ENCODE measurements at places on chromosomes 2 and 18. TPM values are rescaled to one million over a fixed set of nuclear protein-coding genes. Genes with fewer than 3 reads are reported as not detected.
A peak's percentile ranks its signal among the peaks of the same experiment; 100 is the strongest.

DNA sequence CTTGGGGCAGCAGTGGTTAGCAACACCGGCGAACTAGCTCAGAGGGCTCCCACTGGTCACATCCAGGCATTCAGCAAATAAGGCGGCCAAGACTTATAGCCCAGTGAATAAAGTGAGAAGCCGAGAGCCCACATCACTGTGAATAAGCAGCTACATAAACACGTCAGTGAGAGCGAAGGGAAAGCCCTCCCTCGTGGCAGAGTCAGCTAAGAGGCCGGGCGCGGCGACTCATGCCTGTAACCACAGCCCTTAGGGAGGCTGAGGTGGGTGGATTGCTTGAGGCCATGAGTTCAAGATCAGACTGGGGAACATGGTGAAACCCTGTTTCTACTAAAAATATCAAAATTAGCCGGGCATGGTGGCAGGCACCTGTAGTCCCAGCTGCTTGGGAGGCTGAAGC, 5.2 kb downstream of the D2HGDH start:
- H3K36me3 ChIP-seq, result peaks cover 19% of the 10 kb centered on the region
- H3K27me3 ChIP-seq, result no peaks in the 10 kb centered on the region
- H3K4me3 ChIP-seq, result no peak overlapping the region
- no peak for DNase-seq

DNA sequence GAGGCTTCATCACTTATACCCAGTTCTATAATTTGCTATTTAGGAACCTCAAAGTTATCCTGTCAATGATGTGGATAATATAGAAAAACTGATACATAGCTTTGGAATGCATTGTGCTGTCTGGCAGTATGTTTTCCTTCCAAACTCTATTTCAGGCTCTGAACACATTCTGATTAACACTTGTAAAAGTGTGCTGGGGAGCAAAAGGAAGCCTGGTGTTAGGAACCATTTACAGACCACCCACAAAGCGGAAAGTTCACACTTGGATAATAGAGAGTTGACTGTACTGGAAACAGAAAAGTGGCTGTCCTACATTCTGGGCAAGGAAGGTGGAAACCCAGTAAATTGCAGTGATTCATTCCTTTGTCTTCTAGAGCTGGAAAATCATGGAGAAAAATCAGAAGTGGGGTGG, 114.5 kb upstream of the ZFP36L2 start:
- peaks cover 7% of the 10 kb centered on the region for H3K36me3 ChIP-seq
- no peak overlapping the region for H3K4me3 ChIP-seq
- peaks cover 8% of the 10 kb centered on the region for H3K4me1 ChIP-seq
- H3K27me3 ChIP-seq, result no peaks in the 10 kb centered on the region
- H3K27ac ChIP-seq, result no peak overlapping the region
- DNase-seq, result no peak

- no peak for DNase-seq
- H3K27ac ChIP-seq, result no peak overlapping the region
- no peak overlapping the region for H3K4me3 ChIP-seq
- H3K36me3 ChIP-seq, result no peaks in the 10 kb centered on the region
These were observed 122.0 kb downstream of the COPS8 start for GRCh38 chr2:237207646-237208045.

GRCh38 chr2:24343225-24343882, 17.0 kb downstream of the ITSN2 start:
- H3K4me3 ChIP-seq, result no peak overlapping the region
- H3K27ac ChIP-seq, result no peak overlapping the region
- H3K4me1 ChIP-seq, result no peaks in the 10 kb centered on the region
- no peaks in the 10 kb centered on the region for H3K27me3 ChIP-seq
- no peaks in the 10 kb centered on the region for H3K36me3 ChIP-seq

DNA sequence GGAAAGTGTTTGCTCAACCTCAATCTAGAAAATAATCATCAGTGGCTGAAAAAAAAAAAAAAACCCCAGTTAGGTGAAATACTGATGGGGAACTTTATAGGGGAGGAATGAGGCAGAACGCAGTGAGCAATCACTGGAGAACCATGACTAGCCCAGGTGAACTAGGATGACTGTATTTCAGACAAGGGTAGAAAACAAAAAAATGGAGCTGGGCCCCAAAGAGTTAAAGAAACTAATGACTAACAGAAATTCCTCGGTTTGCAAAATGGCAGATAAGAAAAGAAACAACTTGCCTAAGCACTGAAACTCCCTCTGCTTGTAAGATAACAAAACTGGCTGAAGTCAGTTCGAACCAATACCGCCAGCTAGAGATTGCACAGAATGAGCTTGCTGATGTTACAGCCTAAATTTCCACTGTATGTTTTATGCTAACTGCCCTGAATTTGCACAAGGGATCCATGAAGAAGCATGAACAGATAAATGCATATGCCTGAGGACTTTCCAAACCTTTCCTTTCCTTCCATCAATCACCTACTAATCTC, 245.9 kb downstream of the METTL4 start:
- no peak overlapping the region for H3K27ac ChIP-seq
- no peak overlapping the region for H3K4me3 ChIP-seq
- DNase-seq, result no peak

- no peaks in the 10 kb centered on the region for H3K36me3 ChIP-seq
- no peak overlapping the region for H3K4me3 ChIP-seq
- DNase-seq, result no peak
- no peak overlapping the region for H3K27ac ChIP-seq
- no peaks in the 10 kb centered on the region for H3K4me1 ChIP-seq
- H3K27me3 ChIP-seq, result no peaks in the 10 kb centered on the region
These were observed 51.3 kb upstream of the ITSN2 start for GRCh38 chr2:24411488-24412151.

GRCh38 chr2:43159797-43160196, 66.6 kb downstream of the ZFP36L2 start:
- no peak for DNase-seq
- peaks cover 75% of the 10 kb centered on the region for H3K4me1 ChIP-seq
- H3K4me3 ChIP-seq, result no peak overlapping the region
- no peaks in the 10 kb centered on the region for H3K27me3 ChIP-seq
- no peaks in the 10 kb centered on the region for H3K36me3 ChIP-seq
- H3K27ac ChIP-seq, result peak overlapping the region; percentile 95

DNA sequence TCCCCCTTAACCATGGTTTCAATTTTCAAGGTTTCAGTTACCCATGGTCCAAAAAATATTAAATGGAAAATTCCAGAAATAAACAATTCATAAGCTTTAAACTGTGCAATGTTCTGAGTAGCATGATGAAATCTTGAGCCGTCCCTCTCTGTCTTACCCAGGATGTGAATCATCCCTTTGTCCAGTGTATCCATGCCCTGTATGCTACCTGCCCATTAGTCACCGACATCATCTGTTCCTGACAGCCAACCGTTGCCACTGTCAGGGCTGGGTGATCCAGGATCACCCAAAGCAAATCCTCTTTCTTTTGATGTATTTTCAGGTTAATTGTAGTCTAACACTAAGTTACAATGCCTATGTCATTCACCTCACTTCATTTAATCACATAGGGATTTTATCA, 15.7 kb upstream of the OLA1 start:
- H3K4me3 ChIP-seq, result no peak overlapping the region
- no peaks in the 10 kb centered on the region for H3K36me3 ChIP-seq
- H3K27ac ChIP-seq, result no peak overlapping the region
- H3K4me1 ChIP-seq, result no peaks in the 10 kb centered on the region
- H3K27me3 ChIP-seq, result no peaks in the 10 kb centered on the region
- DNase-seq, result no peak

DNA sequence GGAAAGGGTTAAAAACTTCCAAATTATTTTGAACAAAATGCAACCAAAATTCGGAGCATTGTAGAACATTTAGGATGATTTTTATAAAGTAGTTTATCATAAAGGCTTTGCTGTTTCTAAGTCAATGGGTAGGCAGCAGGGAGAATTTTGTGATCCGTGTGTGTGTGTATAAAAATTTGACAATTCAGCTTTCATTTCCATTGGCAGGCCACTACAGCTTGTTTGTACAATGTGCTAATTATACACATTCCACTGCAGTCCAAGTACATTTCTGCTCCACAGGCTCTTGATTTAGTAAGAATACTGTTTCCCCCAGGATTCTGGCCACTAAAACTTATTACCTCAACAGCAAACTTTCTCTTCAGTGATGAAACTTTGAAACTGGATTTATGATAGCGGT, 71.8 kb upstream of the LTBP1 start:
- no peaks in the 10 kb centered on the region for H3K36me3 ChIP-seq
- no peaks in the 10 kb centered on the region for H3K27me3 ChIP-seq
- H3K27ac ChIP-seq, result no peak overlapping the region
- H3K4me1 ChIP-seq, result no peaks in the 10 kb centered on the region
- DNase-seq, result no peak
- H3K4me3 ChIP-seq, result no peak overlapping the region

DNA sequence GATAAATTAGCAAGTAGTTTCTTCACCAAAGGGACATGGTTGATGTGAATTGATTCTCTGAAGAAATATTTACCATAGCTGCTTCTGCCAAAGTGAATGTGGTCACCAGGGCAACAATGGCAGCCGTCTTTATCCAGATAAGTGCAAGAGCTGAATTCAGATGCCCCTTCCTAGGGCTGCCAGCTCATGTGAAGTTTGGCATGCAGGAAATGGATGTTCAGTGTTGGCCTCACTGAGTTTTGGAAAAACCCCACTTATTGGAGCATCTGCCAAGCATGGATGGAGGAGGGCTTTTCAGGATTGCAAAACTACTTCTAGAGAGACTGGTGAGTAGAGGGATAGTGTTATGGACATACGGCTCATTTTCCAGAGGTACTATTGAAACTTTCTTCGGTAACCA, 80.8 kb downstream of the FMNL2 start:
- H3K4me3 ChIP-seq, result no peak overlapping the region
- no peaks in the 10 kb centered on the region for H3K27me3 ChIP-seq
- no peaks in the 10 kb centered on the region for H3K4me1 ChIP-seq

GRCh38 chr2:43217228-43218154, 8.9 kb downstream of the ZFP36L2 start:
- H3K36me3 ChIP-seq, result peaks cover 19% of the 10 kb centered on the region
- peaks cover 61% of the 10 kb centered on the region for H3K4me1 ChIP-seq
- no peak overlapping the region for H3K4me3 ChIP-seq
- H3K27ac ChIP-seq, result peak overlapping the region; percentile 92
- DNase-seq, result no peak

DNA sequence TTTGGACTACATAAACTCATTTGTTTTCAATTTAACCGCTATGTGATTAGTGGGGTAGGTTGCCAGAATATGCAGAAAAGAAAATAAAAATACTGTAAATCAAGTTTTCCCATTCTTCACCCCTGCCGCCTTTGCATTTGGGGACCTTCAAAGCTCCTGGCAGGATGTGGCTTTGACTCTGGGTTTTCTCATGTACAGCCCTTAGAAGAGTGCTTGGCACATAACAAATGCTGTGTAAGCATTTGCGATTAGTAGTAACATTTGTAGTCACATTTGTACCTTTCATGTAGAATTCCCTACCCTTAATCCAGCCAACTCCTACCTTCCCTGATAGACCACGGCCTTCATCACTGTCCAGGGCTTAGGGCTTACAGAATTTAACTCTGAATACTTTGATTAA, 262.6 kb downstream of the MREG start:
- peak; percentile 83 for DNase-seq
- no peak overlapping the region for H3K4me3 ChIP-seq
- peaks cover 20% of the 10 kb centered on the region for H3K27me3 ChIP-seq
- H3K36me3 ChIP-seq, result no peaks in the 10 kb centered on the region

DNA sequence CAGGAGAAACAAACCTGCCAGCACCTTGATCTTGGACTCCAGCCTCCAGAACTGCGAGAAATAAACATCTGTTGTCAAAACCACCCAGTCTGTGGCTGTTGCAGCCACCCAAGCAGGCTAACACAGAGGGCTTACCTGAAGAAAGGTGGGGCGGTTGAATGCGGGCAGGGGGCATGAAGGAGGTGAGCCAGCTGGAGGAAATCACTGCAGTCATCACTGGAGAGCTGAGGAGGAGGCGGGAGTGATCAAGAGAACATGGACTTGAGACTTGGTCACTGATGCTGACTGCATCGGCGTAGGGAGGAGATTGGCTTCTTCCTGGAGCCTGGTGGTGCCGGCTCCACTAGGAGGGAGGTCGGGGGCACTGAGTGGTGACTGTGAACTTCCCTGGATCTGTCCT, 14.6 kb upstream of the ARMC9 start:
- no peak overlapping the region for H3K4me3 ChIP-seq
- no peak overlapping the region for H3K27ac ChIP-seq
- DNase-seq, result no peak
- H3K36me3 ChIP-seq, result no peaks in the 10 kb centered on the region
- peaks cover 8% of the 10 kb centered on the region for H3K27me3 ChIP-seq

DNA sequence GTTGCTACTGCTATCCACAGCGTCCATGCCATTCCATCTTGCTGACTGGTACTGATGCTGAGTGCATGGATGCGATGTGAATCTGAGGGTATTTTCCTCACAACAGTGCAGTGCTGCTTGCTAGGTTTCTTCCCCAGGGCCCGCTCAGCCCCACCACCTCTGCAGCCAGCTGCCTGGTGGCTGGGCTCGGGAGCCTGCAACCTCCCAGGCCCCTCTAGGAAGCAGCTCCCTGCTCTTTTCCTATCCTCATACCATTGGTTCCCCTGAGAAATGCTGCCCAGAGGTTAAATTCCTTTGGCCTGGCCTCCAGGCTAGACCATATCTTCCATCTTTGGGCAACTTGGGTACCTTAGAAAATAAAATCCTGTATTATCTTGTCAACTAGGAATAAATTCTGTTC, 413.6 kb downstream of the TGIF1 start:
- H3K27ac ChIP-seq, result no peak overlapping the region
- H3K27me3 ChIP-seq, result no peaks in the 10 kb centered on the region
- H3K4me3 ChIP-seq, result no peak overlapping the region
- DNase-seq, result no peak
- H3K36me3 ChIP-seq, result no peaks in the 10 kb centered on the region

DNA sequence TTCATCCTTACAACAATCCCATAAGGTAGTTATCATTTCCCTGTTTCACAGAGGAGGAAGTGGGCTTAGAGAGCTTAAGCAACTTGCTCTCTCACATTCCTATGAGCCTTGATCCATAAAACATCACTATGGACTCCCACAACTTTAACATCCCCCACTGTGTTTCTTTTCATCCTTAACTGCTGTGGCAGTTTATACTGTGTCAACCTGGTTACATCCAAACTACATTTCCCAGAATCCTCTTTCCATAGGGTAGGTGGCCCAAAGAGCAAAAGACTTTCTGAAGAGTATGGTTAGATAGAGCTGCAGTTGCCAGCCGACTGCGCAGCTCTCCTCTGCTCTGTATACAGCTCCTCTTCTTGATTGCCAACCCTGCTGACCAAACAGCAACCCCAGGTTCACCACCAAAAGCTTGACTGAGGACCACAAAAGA, 22.5 kb downstream of the MAP3K2 start:
- H3K36me3 ChIP-seq, result peaks cover 4% of the 10 kb centered on the region
- H3K27ac ChIP-seq, result no peak overlapping the region
- no peaks in the 10 kb centered on the region for H3K27me3 ChIP-seq
- H3K4me3 ChIP-seq, result no peak overlapping the region

The SLC16A14 gene
- total RNA-seq, result 3.5 TPM

The ASB1 gene
- total RNA-seq, result 13.8 TPM

The PSMA8 gene
- total RNA-seq, result 0.66 TPM

The TMBIM1 gene
- total RNA-seq, result 44.0 TPM

The SOCS6 gene
- total RNA-seq, result 5.4 TPM

The ITGA4 gene
- 187 TPM for total RNA-seq

The TIA1 gene
- 186 TPM for total RNA-seq

The DTNA gene
- 1.7 TPM for total RNA-seq

The PIKFYVE gene
- total RNA-seq, result 25.7 TPM

The LYPD6 gene
- total RNA-seq, result 0.38 TPM

The PKDCC gene
- 77.8 TPM for total RNA-seq

Data from thymus (tissue), 14 donors.